ENCODE measurements at places on chromosomes 5 and 9.

GRCh38 chr9:72807765-72808445, 144.9 kb downstream of the ALDH1A1 start:
- DNase-seq, result no peak

- DNase-seq, result no peak
Observed at GRCh38 chr5:109876030-109876725, 186.5 kb downstream of the MAN2A1 start.

GRCh38 chr5:139850423-139851016, 54.9 kb downstream of the PSD2 start:
- no peak for DNase-seq

GRCh38 chr5:36706662-36707061, 100.3 kb downstream of the SLC1A3 start:
- no peak for DNase-seq

DNA sequence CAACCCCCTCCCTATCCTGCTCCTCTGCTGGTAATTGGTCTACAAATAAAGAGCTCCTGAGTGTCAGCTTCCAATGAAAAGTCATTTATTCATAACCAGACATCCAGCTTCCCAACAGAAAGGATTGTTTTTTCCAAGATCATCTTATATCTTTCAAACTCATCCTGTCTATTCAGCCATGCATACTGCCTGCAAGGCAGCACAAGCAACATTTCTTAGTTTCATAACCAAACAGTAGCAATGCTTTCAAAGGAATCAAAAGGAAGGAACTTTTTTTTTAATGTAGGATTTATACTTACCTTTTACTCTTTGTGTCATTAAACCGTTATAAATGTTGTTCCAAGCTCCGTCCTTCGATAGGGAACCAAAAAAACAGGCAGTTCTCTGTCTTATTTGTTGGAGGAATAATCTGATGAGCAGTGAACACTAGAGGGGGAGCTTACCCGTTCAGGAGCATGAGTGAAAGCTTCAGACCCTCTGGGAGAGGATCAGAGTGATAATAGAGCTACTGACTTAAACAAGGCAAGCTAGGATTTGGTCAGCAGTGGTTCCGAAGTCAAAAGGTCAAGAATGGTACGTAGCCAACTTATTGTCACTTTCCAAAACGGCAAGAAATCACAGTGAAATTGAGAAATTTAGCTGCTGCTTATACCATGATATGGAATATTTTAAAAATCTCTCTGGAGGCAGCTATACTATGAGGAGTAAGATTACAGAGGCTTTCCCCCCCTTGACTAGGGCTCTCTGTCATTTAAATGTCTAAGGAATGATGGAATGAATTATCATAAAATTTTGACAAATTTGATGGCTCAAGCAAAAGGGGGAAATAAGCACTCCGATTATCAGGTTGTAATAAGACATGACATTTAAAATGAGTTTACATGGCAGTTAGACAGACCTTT, 892.9 kb downstream of the NR2F1-AS1 start:
- DNase-seq, result no peak

- DNase-seq, result no peak
Observed at GRCh38 chr9:136511670-136512592, 29.1 kb upstream of the SEC16A start.

DNA sequence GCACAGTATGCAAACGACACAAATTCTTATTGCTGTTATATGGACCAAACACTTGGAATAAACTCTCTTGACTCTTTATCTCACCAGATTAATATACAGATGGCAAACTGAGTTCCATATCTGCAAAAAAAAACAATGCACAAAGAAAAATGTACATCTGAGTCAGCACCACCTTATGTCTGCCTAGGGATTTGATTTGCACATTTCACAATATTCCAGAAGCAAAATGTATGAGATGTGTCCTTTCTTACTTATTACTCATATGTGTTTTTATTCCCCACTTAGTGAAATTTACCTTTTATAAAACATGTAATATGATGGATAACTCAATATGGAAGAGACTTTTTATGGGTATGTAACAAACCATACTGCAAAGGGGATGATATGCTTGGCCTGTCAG, 236.9 kb downstream of the GLIS3 start:
- DNase-seq, result no peak
